ENCODE measurements at places on chromosomes 5 and 9.

DNA sequence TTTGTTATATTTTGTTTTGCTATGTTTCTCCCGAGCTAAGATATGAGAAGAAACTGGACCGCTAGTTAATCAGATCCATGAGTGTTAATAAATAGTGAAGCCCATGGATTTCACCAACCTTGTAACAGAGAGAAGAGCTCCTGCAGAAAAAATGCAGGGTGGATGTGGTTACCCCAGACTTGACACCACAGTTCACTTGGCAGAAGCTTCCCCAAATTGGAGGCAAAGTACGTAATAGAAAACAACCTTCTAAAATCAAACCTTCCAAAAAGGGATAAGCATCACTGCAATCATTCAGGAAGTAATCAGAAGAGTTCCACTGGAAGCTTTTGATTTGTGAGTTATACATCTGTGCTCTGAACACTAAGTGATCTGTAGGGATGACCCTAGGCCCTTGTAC, 267.5 kb downstream of the ACTL7B start:
- no peak for DNase-seq

- DNase-seq, result no peak
Measured at GRCh38 chr5:136200130-136200529, 7.2 kb upstream of the SMIM32 start.

GRCh38 chr9:68597362-68597997, 56.8 kb upstream of the TMEM252 start:
- DNase-seq, result no peak

DNA sequence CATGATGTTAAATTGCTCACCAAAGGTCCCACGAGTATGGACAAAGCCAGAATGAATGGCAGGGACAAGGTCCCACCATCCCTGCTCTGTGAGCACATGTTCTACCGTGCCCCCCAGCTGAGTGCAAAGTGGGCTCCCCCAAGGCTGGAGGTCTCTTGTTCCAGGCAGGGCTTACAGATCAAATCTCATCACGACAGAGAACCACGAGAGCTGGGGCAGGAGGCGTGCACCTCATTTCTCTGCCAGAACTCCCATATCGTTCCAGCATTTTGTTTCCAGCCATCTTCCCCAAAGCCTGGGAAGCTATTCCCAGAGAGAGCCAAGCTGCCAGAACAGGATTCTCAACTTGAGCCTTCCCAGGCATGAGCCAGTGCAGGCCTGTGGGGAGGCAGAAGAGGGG, 108.5 kb downstream of the ZNF354C start:
- DNase-seq, result no peak
